ENCODE measurements at places on chromosomes 3 and 15.

DNA sequence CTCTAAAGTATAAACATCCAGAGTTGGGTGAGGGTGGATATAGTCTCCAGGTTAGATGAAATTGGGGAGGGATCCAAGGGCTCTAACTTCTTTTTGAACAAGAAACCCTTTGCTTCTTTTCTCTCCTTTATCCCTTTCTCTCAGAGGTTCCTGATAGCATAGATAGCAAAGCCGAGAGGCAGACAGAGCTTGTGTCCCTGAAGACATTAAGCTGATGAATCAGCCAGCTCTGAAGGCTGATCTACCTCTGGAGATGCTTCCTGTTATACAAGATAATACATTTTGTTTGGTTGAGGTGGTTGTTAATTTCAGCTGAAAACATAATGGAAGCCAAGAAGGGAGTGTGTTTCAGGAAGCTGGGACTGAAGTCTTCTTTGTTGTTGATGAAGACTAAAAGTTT lies 193.2 kb downstream of the PDCD6IP start:
- no peak for DNase-seq

DNA sequence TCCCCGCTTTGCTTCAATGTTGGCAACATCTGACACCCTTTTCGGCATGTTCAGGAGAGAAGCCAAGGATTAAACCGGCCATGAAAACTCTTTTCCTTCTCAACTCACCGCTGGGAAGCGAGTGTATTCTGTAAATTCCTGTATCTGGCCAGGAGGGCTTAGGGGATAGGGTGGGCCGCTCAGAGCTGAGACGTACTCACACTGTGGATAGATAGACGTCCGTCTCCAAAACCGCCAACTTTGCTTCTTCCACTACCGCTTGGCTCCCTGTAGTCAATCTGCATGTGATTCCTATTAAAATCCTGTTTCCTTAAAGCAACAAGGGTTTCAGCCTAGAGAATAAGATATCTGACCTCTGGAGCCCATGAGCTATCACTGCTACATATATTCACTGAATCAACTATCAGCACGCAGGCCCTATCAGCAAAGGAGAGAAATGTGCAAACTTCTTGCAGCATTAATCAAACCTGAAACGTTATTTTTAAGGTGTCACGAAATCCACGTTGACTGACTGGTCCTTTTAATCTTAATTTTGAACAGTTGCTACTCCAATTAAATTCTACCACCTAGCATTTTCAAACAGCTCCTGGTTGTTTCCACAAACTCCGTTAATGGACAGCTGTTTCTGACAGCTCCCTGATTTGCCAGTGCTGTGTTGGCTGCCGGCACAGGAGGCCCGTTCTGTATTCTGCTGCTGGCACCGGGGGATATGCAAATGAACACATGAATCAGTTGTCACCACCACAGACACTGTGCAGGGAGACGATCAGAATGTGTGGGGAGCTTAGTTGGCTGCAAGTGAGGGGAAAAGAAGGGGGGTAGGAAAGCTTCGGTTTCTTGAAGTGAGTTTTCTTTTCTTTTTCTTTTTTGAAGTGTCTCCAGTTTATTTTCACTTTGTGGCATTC lies 438.9 kb upstream of the ARRDC4 start:
- no peak for DNase-seq

DNA sequence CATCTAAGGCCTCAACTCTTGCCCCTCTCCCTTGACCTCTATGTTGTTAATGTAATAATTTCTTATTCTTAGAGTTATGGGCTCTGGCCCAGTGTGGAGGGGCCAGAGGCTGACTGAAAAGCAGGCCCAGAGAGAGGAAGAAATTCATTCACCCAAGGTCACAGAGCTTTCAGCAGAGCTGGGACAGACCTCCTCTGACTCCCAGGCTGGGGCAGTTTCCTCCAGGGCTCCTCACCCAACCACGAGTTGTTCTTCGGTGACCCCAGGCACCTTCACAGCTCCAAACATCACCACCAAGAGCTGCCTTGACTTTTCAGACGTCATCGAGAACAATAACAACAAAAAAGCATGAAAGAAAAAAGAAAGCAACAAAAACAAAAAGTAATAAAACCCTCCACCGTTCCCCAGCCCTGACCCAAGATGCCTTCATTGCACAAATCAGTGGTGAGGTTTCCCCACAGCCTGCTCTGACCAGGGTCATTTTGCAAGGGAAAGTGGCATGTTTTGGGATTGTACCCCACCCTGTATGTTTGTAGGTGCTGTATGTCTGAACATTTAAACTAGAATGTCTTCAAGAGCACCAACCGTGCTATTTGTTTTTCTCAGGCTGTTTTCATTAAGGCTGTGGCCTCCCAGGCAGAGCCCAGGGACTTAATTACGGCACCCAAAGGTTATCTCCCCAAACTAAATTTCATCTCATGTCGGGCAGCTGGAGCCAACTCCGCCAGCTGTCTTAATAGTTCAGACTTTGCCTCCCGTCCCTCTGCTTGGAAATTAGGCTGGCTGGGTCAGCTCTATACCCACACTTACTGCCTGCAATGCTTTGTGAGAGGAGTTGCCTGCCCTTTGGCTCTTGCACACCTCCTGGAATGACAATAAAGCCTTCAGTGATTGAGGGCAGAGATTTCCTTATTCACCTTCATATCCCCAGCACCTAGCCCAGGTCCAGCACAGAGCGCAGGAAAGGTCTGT lies 173.8 kb downstream of the RPLP1 start:
- no peak for DNase-seq

GRCh38 chr15:39628144-39628508 lies 47.2 kb downstream of the THBS1 start:
- no peak for DNase-seq

GRCh38 chr15:25609371-25609770 lies 170.5 kb upstream of the UBE3A start:
- no peak for DNase-seq

DNA sequence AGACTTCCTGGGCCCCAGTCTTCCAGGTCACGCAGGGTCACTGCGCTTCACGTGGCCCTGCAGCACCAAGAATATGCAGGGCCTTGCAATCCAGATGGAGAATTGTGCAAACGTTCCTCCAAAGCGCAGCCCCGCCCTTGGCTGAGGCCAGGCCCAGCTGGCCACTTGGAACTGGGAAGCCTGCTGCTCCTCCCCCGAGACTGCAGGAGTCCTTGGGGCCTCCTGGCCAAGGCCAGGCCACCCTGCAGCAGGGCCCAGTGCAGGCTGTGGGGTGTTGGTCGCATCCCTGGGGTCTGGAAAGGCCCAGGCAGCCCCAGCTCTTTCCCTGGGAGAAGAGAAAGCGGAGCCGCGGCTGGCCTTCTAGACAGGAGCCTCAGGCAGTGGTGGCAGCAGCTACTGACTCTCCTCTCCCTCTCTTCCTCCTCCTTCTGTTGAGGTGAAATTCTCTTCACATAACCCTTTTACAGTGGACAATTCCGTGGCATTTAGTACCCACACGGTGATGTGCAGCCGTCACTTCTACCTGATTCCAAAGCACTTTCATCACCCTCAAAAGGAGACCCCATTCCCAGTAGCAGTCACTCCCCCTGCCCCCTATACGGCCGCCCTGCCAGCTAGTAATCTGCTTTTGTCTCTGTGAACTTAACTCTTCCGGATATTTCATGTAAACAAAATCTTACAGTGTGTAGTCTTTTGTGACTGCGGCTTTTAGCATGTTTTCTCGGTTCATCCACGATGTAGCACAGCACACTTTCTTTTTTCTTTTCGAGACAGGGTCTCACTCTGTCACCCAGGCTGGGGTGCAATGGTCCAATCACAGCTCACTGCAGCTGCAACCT lies 103.9 kb downstream of the TMEM266 start:
- peak; percentile 76 for DNase-seq

- DNase-seq = no peak
Observed at GRCh38 chr3:178802259-178802658, 266.0 kb downstream of the KCNMB2 start.

- no peak for DNase-seq
Observed at GRCh38 chr15:49026700-49027099, 19.5 kb downstream of the SECISBP2L start.

DNA sequence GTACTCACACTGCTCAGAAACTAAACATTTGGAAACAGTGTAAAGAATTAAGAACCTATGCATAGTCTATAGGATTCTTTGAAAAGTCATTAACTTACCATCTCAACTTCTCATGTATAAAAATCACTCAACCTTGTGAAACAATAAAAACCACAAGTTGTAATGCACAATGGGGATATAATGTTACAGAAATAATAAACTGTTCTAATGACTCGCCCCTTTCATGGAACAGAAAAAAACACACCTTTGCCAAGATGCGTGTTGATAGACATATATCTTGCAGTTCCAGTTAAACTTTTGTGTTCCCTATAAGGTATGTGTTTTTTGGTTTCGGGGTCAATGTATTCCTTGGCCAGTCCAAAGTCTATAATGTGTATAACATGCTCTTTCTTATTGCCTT lies 50.8 kb upstream of the PPIB start:
- DNase-seq = no peak

DNA sequence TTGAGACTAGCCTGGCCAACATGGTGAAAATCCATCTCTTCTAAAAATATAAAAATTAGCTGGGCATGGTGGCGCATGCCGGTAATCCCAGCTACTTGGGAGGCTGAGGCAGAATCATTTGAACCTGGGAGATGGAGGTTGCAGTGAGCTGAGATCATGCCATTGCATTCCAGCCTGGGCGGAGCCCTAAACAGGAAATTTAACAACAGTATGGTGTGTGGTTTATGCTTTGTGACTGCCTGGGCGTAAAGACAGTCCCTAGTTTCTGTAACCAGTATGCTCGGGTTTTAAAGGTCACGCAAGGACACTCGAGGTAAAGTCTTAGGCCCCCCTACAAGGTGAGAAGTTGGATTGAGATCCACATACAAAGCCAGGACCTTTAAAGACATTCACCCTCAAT lies 43.3 kb downstream of the USP50 start:
- DNase-seq = no peak

DNA sequence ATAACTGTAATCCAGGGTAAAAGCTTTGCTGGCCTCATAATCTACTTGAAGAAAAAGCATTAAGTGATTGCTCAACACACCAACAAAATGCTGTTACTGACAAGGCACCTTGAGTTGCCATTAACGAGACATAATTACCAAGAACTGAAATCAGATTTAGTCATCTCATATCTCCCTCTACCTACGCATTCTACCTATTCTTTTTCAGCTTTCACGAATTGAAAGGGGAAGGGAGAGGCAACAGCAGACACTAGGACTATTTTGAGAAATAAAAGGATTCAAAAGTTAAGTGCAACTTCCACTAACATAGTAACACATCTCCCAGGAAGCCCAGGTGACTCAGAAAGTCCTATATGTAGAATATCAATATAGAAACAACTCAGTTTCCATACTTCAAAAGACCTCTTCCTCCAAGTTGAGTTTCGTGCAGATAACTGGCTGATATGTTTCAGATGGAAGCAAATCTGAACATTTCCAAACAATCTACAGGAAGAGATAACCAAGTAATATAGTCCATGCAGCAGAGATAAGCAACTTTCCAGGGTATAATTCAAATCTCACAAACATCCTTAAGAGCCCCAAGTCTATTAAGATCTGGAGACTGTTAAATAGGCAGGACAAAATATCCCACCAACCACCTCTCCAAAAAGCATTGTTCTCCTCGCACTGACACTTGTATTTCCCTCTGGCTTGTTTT lies 1.9 kb downstream of the OSBPL10 start:
- no peak for DNase-seq

DNA sequence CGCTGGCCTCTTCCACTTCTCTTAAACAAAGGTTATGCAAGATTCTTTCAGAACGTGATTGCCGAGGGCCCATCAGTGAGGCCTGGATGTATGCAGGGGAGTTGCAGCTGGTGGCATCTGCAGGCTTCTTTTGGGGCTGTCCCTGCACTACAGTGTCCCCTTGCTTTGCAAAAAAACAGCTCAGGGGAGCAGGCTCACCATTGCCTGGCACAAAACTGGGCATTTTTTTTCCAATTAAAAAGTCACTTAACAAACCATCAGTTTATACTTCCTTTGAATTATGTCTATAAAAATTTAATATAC lies 148.6 kb downstream of the ATP10A start:
- no peak for DNase-seq

GRCh38 chr15:30816430-30816829 lies 87.3 kb upstream of the FAN1 start:
- DNase-seq = no peak

DNA sequence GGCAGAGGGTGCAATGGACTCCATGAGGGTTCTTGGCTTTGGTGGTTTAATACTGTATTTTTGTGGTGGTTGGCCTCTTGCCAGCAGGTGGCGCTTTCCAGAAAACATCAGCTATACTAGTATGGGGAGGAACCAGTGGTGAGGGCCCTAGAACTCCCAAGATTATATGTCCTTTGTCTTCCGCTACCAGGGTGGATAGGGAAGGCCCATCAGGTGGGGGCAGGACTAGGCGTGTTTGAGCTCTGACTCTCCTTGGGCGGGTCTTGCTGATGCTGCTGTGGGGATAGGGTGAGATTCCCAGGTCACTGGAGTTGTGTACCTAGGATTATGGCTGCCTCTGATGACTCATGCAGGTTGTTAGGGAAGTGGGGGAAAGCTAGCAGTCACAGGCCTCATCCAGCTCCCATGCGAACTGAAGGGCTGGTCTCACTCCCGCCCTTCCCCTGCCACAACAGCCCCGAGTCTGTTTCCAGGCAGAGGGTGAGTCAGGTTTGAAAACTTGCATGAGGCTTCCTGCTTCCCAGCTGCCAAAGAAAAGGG lies 357.7 kb downstream of the OTOL1 start:
- peak; percentile 30 for DNase-seq

- no peak for DNase-seq
Observed at GRCh38 chr3:10546181-10546624, 40.8 kb upstream of the ATP2B2 start.

DNA sequence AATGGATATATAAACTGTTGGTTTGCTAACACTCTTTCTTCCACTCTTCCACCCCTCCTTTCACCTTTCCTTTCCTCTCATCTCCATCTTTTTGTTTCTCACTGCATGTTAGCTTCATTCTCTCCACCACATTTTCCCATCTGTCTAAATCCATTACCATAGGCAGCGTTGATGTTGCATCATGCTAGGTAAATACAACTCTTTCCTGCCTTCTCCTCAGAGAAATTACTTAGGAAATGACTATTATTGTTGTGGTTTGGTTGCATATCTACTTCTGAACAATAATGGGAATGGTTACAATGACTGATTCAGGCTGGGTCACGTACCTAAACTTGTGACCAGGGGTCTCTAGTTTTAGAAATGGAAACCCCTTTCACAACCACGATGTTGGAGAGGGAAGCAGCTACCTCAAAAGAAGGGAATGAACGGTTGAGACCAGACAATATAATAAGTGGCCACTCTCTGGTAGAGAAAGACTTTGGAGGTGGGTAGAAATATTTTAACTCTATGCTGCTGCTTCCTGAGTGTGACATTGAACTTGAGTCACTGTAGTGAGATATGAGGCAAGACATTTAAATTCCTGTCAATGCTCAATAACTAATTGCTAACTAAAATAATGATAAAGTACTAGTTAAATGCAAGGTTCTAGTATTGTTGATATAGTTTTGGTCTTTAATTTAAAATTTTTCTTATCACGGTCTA lies 314.1 kb upstream of the TGFBR2 start:
- DNase-seq = no peak

Data from adipocyte (in vitro differentiated cells).